ENCODE measurements at places on chromosomes 6 and 20.

GRCh38 chr20:34201531-34201930, 39.7 kb upstream of the ASIP start:
- DNase-seq: no peak

GRCh38 chr20:19738951-19739350, 19.1 kb upstream of the RIN2 start:
- no peak for DNase-seq

- no peak for DNase-seq
These were observed 42.0 kb upstream of the MCHR2 start for GRCh38 chr6:100035873-100036653.

GRCh38 chr6:39041072-39041471, 7.5 kb upstream of the GLP1R start:
- DNase-seq: no peak

DNA sequence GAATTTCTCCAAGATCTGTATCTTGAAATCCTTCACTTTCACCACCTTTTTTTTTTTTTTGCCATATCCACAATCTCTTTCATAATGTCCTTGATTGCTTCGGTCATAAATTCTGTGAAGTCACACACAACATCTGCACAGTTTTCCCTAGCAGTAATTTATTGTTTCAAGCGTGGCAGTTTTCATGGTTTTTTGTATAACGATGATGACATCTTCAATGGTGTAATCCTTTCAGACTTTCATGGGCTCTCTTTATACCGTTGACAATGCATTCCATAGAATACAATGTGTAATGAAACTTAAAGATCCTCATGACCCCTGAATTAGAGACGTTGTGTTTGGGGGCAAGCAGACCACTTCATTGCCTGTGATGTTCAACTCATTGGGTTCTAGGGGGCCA, 693.1 kb downstream of the PTPRT start:
- no peak for DNase-seq

- DNase-seq: no peak
These were observed 64.1 kb upstream of the ZNF217 start for GRCh38 chr20:53657732-53658131.

DNA sequence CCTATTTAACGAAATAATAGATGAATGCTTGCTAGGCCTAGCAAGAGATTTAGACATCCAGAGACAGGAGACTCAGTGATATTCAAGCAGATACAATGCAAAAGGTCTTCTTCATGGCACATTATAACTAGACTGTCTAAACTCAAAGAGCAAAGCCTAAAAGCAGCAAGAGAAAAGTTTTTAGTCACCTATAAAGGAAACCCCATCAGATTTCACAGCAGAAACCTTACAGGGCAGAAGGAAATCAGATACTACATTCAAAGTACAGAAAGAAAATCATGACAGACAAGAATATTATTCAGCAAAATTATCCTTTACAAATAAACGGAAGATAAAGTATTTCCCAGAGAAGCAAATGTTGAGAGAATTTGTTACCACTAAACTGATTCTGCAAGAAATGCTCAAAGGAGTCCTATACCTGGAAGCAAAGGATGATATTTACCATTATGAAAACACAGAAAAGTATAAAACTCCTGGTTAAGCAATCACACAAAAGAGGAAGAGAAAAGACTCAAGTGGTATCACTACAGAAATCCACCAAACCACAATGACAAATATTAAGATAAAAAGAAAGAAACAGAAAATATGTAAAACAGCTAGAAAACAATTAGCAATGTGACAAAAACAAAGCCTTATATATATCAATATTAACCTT, 333.7 kb downstream of the MEI4 start:
- DNase-seq: no peak

GRCh38 chr6:127737009-127737486, 160.1 kb downstream of the C6orf58 start:
- peak; percentile 5 for DNase-seq

- no peak for DNase-seq
These were observed 544 bp upstream of the KHDC1 start for GRCh38 chr6:73263570-73263909.

GRCh38 chr20:57509665-57510237, 15.2 kb downstream of the CTCFL start:
- no peak for DNase-seq

DNA sequence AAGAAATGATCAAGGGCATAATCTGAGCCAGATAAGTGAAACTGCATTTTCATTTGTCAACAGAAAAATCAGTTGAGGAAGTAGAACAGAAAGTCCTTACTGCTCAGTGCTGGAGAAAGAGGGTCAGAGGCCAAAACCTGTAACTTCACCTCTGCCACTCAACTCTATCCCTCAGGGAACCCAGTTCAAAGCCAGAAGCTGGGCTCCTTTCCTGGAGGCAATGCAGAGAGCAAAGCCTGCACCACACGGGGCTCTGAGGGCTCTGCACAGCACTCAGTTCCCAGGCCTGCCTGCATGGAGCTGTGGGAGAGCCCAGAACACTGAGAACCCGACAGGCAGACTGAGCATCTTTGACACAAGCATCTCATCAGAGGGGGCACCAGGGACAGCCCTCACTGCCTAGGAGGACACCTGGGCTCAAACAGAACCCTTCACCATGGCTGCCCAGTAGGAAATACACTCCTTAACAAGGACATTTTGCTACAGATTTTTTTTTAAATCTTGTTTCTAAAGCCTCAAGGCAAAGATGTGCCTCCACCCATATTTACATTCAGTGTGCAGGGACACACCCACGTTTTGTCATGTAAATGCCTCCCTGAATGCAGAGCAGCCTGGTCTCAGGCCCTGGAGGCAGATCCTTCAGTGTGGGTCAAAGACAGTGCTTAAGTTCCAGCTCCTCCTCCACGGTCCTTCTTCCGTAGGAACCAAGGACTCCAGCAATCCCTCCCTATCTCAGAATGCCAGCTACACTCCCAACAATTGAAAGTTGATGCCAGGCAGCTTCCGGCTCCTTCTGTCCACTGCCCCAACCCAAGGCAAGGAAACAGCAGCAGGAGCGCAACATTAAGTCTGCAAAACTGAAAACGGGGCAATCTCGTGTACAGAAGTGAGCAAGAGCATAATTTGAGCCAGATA, 6.6 kb downstream of the RNASET2 start:
- no peak for DNase-seq

DNA sequence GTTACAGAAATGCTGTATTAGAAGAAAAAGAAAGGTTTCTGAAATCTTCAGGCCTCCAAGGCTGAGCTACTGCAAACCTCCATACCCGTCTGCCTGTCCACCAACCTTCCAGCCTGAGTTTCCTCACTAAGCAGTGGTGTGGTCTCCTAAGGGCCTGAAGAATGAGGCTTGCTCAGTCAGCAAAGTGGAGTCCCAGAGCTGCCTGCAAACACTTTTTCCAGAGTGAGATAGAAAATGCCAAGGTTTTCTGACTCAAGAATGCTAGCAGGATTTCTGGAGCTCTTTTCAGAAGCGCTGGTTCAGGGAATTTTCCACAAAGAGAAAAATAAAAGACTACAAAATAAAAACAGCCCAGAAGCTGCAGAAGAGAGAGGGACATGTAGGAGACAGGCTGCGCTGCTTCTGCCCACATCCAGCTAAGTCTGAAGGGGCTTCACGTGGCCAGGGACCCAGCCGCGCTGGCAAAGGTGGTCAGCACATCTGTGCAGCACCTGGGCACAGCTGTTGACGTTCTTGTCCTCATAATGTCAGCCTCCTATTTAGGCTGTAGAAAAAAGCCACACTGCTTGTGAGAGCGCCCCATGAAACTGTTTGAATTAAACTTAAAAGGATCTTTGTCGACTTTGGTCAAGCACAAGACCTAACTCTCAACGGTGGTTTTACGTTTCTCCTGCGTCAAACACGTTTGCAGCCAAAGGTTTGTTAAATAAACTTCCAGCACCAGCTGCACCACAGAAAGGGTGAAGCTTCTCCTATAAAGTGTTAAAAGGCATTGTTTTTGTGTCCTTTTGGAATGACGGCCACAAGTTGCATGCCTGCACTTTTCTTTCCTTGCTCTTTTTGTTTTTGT, 209.0 kb downstream of the THBS2 start:
- no peak for DNase-seq

DNA sequence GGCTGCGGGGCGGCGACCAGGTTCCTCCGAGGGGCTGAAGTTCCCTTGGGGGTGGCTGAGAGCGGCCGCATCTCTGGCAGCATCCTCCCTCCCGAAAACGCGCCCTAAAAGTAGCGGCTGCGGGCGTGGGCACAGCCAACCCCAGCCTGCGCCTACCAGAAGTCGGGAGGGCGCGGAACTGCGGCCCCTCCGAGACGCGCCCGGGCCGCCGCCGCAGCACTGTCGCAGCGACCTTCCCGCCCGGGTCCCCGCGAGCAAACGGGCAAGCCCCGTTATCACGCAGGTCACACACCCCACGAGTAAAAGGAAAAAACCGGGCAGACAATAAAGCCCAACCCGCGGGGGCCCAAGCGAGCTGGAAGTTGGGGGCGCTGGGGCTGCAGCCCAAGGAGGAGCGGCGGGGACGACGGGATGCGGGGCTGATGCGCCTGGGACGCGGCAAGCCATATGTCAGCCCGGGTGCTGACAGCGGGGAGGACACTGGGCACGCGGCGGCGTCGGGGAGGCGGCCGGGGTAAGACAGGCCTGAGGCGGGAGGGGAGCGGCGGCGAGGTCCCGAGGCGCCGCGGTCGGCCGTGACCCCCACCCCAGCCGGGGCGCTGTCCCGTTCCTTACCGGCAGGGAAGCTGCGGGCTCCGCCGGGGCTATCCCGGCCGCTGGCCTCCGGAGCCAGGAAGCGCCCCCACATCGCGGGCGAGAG, 659 bp downstream of the CEP85L start:
- peak; percentile 54 for DNase-seq

DNA sequence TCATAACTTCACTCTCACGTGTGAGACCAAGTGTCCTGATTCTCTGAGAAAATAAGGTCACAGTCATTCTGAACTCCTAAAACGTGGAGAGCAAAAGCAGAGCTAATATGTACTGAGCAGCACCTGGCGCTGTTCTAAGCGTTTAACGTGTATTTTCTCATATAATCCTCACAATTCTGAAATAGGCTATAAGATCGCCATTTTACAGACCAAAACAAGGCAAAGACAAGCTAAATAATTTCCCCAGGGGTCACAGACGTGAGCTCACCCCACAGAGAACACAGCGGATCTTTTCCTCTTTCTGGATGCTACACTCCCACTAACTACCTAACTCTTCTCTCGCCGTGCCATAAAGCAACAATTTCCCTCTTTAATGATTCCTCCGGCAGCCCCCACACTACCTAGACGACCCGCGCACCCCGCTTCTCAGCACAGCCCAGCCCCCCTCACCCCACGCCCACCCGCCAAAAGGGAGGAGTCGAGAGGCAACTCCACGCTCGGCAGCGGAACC, 636 bp downstream of the SUPT3H start:
- DNase-seq: no peak

DNA sequence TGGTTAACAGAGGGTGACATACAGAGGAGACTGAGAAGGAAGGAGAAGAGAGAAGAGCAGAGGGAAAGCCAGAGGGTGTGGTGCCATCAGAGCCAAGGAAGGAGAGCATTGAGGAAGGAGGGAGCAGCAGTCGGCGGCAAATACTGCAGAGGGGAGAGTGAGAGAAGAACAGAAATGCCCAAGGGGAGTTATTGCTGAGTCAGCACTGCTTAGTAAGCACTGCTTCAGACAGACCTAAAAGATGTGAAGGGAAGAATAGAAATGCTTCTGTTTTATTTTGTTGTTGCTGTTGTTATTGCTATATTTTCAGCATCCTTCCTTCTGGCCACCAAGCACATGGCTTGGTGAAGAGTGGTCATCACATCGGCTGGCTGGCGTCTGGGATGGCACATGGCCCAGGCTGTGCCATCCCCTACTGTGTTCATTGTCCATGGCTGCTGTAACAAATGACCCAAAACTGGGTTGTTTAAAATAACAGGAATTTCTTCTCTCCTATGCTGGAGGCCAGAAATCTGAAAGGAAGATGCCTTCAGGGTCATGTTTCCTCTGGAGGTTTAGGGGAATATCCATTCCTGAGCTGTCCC, 204.1 kb upstream of the CNR1 start:
- DNase-seq: no peak

GRCh38 chr6:1774226-1774915, 164.7 kb downstream of the FOXC1 start:
- DNase-seq: no peak

DNA sequence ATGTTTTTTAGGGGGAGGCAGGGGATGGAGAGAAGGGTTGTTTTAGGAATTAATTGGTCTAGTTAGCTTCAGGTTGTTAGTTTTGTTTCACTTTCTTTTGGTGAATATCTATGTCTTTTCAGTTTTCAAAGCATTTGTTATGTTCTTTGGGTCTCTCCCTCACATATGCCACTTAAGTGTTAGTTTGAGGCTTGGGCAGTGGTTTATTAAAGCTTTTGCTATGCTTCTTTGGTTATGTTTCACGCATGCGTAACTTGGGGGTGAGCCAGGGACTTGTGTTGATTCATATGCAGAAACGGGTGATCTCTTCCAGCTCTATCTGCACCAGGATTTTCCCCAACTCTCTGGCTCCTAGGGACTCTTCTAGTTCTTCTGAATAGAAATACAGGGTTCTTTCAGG, 11.4 kb upstream of the MMS22L start:
- DNase-seq: no peak

- no peak for DNase-seq
These were observed 54.6 kb upstream of the CST7 start for GRCh38 chr20:24894488-24894887.

DNA sequence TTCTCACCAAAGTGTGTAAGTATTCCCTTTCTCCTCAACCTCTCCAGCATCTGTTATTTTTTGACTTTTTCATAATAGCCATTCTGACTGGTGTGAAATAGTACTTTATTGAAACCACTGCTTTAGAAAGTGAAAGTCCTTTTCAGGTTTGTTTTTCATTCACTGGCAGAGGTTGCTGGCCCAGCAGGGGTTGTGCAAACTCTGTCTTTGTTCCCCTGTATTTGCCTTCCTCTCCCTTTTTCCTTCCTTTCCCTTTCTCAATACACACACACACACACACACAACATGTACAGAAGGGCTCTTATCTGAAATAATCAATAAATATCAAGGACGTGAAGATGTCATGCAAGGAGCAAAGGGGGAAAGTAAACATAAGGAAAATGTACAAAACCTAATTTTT, 99.8 kb downstream of the LY86 start:
- no peak for DNase-seq

DNA sequence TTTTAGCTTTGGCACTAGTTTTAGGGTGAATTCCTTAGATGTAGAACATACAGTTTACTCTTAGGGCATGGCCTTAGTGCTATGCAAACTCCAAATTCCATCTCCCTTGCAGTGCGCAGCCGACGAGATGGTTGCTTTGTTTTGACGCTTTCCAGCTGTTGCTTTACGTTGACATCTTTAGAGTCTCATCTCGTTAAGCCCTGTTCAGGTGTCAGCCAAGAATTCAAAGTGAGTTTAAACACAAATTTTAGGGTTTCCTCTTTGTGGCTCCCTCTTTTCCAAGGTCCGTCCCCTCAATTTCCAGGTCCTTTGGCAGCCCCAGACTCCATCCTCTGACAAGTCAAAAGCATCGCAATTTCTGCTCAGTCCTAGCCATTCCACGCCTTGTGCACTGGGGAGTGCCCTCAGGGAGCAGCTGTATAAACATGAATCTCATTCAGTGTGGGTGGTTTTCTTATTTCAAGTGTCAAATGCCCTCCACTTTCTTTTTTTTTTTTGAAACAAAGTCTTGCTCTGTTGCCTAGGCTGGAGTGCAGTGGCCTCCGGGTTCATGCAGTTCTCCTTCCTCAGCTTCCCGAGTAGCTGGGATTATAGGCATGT, 14.1 kb upstream of the MAK start:
- no peak for DNase-seq

- no peak for DNase-seq
These were observed 19.3 kb downstream of the ACSS1 start for GRCh38 chr20:25038591-25039015.
